Stimulated activated CD8-positive, alpha-beta memory T cell treated with anti-CD3 and anti-CD28 coated beads, Interleukin-12 subunit alpha, Interleukin-12 subunit beta, amount 100 ng/mL, for 4 hours (primary cell): ENCODE measurements at places on chromosomes 3 and 15.

GRCh38 chr3:108001457-108001856 is 89.4 kb downstream of the CD47 start:
- no peak for DNase-seq

DNA sequence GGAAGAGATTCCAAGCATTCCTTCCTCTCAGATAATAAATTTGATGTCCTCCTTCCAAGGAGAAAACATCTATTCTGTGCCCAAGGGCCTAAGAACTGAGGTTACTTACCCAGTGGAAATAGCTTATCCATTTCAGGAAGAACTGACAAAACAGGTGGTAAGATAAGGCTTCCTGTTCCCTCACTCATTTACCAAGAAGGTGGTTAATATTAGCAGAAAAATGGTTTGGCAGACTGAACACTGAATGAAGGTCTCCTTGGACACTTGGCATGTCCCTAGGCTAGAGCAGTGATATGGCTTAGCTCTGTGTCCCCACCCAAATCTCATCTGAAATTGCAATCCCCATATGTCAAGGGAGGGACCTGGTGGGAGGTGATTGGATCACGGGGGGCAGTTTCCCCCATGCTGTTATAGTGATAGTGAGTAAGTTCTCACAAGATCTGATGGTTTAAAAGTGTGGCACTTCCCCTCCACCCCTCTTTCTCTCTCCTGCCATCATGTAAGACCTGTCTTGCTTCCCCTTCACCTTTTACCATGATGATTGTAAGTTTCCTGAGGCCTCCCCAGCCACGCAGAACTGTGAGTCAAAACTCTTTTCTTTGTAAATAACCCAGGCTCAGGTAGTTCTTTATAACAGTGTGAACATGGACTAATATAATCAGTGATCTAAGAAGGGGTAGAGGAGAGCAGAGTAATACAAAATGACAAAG is 127.4 kb downstream of the ST8SIA2 start:
- DNase-seq = no peak

GRCh38 chr3:124256156-124256555 is 264.2 kb upstream of the ROPN1 start:
- no peak for DNase-seq

GRCh38 chr3:148789906-148790305 is 37.7 kb upstream of the CPB1 start:
- DNase-seq = no peak

GRCh38 chr3:10823516-10823818 is 7.4 kb downstream of the SLC6A11 start:
- no peak for DNase-seq

DNA sequence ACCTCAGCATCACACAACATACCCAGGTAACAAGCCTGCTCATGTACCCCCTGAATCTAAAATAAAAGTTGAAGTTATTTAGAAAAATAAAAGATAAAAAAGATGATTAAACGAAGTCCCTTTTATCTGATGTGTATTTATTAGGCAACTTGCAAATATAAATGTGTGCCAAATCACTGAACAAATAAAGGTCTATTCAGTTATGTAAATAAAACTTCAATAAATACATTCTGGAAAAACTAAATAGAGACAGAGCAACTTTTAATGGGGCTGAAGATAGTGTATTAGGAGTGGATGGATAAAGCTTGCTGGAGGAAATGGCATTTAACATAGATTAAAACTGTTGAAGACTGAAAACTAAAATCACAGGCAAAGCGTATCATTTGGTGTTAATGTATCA is 678.0 kb upstream of the GRM7 start:
- DNase-seq = no peak

- no peak for DNase-seq
Measured at GRCh38 chr3:86969500-86970189, 21.3 kb downstream of the VGLL3 start.

- DNase-seq = no peak
Measured at GRCh38 chr15:56969265-56969895, 50.9 kb downstream of the TCF12 start.

- no peak for DNase-seq
Measured at GRCh38 chr3:129195731-129196256, 12.1 kb upstream of the CNBP start.

DNA sequence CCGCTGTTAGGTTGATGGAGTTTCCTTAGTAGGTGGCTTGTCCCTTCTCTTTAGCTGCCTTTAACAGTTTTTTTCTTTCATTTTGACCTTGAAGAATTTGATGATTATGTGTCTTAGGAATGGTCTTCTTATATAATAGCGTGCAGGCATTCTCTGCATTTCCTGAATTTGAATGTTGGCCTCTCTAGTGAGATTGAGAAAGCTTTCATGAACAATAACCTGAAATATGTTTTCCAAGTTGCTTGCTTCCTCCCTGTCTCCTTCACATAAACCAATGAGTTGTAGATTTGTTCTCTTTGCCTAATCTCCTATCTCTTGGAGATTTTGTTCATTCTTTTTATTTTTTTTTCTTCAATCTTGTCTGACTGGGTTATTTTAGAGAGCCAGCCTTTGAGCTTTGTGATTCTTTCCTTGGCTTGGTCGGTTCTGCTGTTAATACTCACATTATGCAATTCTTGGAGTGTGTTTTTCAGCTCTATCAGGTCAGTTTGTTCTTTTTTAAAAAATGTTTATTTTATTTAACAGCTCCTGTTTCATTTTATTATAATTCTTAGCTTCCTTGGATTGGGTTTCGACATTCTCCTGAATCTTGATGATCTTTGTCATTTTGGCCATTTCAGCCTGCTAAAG is 627.9 kb downstream of the SI start:
- no peak for DNase-seq

DNA sequence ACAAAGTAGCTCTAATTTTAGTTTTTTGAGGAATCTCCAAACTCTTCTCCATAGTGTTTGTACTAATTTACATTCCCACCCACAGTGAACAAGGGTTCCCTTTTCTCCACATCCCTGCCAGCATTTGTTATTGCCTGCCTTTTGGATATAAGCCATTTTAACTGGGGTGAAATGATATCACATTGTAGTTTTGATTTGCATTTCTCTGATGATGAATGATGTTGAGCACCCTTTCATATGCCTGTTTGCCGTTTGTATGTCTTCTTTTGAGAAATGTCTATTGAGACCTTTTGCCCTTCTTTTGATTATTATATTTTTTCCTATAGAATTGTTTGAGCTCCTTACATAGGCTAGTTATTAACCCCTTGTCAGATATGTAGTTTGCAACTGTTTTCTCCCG is 239.9 kb upstream of the TPM1 start:
- DNase-seq = no peak

GRCh38 chr3:53426918-53427317 is 67.5 kb upstream of the CACNA1D start:
- no peak for DNase-seq

GRCh38 chr15:67946701-67947100 is 106.9 kb upstream of the RNU6-1 start:
- no peak for DNase-seq

GRCh38 chr15:75736256-75736655 is 23.6 kb upstream of the CSPG4 start:
- no peak for DNase-seq

DNA sequence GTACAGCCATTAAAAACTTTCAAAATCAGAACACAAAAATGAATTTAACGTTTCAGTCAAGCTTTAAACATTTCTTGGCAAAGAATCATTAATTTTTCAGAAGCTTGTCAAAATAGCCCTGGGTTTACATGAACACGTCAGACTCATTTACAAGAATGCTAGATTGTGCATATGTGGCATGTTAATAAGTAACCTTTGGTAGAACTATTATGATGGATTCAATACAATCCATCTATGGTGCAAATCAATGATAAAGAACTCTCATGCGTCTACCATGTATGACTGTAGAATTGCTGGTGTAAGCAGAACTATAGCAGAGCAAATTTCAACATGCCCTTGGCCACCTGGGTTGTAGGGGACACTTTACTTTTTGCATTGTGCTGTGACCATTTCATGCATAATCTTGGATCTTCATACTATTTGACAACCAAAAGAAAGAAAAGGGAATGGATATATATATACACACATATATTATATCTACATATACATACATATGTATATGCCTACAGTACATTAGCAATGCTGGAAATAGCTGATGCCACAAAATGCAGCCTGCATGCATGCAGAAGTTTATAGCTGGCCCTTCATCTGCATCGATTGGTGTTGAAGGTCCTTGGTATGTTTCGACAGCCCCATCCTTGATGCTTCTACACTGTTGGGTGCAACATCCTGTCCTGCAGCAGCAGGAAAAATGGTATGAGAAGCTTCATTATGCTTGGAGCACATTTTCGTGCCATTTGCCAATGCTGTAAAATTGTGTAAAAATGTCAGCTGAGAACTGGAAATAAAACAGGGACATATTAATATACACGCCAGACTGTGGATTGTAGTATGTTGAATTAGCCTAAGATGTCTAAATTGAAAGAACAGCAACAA is 189.0 kb downstream of the MBNL1 start:
- DNase-seq = no peak

DNA sequence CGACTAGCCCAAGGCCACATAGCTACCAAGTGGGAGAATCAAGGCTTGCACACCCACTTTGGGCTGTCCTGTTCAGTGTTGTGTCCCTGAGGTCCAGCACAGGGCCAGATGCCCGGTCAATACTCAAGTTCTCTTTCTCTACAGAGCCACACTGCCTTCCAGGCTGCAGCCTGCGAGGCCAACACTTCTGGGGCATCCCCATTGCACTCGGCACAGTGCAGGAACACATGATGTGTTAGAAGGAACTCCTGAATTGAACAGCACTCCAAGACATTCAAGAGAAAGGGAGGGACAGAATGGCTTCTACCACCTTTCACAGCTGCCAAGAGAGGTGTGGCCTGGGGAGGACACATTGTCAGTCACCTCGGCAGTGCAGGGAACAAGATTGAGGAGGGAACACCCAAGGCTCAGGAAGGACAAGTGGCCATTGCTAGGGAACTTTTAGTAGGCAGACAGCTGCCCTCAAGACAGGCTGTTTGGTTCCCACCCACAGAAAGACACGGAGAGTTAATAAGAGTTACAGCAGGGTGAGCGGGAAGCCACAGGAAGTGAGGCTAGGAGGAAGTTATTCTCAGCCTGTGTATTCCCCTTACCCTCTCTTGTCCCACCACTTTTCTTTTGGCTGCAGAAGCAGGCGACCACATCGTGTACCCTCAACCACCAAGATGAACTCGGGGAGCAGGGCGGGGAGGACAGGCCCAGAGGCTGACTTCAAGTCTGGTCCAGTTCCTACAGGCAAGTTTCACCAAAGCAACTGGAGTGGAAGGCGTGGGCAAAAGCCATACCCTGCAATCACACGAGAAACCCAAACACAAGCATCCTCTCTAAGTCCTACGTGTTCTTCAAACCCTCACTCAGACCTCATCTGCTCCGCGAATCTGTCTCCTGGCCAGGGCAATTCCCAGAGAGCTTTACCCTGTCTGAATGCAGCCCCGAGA is 69.4 kb downstream of the SRGAP3 start:
- no peak for DNase-seq

DNA sequence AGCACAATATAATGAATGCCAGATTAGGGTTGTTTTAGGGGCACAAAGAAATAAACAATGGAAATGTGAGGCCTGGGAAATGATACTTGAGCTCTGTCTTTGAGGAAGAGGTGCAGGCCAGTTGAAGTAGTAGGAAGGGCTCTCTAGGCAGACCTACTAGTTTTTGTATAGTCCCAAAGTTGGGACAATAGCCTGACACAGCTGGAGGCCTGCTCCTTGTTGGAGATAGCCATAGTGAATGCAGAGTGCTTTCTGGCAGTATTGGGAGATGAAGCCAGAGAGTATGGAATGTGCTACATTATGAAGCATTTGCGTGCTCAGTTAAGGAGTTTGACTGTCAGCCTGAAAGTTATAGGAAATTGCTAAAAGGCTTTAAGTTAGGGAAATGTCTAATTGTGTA is 251.2 kb upstream of the ZPLD1 start:
- no peak for DNase-seq
